ENCODE measurements at places on chromosomes 1 and 21. TPM values are rescaled to one million over a fixed set of nuclear protein-coding genes. Genes with fewer than 3 reads are reported as not detected.

DNA sequence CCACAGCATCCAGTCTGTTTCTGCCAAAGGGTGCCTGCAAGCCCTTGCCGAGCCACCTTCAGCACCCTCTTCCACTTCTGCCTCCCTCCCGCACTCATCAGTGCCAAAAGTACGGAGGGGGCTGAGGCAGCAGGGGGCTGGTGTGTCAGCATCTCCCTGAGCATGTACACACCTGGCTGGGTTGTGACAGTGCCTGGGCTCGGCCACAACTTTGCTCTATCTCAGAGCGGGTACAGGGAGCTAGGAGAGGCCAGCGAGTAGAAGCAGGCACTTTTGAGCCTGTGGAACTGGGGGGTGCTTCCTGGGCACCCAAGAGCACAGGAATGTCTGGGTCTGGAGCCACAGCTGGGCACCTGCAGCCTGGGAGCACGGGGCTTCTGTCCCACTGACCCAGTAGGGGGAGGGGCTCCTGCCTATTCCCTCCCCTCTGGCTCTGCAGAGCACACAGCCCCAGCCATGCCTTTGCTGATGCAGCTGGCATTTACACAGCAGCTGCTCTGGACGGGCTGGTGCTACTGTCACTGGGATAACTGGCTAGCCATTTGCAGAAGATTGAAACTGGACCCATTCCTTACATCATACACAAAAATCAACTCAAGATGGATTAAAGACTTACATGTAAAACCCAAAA is 319.8 kb upstream of the RRP15 start:
- no peak for DNase-seq

Gene TRIM45
- 3.0 TPM for total RNA-seq

DNA sequence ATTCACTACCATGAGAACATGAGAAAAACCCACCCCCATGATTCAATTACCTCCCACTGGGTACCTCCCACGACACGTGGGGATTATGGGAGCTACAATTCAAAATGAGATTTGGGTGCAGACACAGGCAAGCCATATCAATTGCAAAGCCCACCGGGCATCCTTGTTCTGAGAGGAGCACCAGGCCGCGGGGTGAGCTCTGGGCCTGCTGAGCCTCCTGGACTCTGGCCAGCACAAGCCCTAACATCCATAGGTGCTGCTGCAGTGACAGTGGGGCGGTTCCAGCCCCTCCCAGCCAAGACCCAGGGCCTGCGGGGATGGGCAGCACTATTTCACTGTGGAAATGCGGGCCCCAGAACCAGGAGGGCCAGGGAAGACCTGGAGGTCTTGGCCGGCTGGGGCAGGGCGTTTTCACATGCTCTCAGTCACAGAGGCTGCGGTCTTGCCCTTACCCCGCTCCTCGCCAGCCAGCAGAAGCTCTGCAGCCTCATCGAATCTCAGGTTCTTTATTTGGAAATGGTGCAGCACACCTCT is 103.8 kb downstream of the PCBP3 start:
- DNase-seq: no peak

DNA sequence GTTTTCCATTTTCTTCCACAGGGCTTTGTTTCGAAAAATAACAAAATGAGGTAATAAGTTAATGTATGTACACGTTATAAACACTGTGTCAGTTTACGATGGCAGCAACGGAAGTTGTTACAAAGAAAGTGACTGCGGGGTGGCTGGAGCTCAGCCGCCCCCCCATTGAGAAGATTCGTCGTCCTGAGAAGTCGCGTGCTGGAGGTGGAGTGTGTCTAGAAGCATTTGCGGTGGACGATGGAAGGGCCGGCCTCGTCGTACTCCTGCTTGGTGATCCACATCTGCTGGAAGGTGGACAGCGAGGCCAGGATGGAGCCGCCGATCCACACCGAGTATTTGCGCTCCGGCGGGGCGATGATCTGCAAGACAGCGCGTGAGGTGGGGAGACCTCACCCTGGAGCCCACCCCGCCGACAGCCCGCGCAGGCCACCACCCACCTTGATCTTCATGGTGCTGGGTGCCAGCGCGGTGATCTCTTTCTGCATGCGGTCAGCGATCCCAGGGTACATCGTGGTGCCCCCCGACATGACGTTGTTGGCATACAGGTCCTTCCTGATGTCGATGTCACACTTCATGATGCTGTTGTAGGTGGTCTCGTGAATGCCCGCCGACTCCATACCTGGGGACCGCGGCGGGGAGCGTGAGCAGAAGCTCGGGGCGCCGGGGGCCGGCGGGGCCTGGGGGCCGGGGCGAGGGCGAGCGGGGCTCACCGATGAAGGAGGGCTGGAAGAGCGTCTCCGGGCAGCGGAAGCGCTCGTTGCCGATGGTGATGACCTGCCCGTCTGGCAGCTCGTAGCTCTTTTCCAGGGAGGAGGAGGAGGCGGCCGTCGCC is 2.4 kb downstream of the ACTA1 start:
- no peak for DNase-seq

DNA sequence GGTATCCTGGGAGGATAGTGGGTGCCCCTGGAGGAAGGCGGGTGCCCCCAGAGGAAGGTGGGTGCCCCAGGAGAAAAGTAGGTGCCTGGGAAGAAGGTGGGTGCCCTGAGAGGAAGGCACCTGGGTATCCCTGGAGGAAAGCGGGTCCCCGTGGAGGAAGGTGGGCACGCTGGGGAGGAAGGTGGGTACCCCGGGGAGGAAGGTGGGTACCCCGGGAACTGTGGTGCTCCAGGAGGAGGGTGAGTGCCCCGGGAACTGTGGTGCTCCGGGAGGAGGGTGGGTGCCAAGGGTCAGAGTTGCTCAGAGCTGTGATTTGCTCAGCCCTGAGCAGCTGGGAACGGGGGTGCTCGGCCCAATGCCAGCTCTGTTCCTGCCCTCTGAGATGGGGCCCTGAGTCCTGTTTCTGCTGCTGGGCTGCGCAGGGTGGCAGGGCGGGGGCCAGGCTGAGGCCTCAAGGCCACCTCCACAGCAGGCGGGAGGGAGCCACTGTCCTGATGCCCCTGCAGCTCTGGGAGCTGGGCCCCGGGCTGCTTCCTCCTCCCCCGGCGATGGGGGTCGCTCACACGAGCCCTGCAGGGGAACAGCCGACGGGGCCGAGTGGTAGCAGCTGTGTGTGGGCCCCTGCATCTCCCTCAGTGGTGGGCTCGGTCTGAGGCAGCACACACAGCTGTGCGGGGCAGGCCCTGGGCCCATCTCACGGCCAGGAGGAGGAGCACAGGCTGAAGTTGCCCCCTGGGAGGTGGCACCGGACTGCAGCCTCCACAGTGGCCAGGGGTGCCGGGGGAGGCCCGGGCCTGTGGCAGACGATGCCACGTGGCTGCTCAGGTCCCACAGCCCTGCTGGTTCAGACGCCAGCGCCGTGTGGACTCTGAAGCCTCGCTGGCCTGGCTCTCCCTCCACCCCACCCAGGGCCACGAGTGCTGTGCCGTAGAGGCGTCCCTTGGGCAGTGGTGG is 57.4 kb downstream of the SLX9 start:
- no peak for DNase-seq

GRCh38 chr1:220803401-220804201 is 16.9 kb downstream of the MTARC1 start:
- no peak for DNase-seq

Measured in MG63 (cell line).